ENCODE measurements at places on chromosomes 5 and 9.

- no peak for DNase-seq
Measured at GRCh38 chr5:11268891-11269290, 507.9 kb upstream of the DAP start.

DNA sequence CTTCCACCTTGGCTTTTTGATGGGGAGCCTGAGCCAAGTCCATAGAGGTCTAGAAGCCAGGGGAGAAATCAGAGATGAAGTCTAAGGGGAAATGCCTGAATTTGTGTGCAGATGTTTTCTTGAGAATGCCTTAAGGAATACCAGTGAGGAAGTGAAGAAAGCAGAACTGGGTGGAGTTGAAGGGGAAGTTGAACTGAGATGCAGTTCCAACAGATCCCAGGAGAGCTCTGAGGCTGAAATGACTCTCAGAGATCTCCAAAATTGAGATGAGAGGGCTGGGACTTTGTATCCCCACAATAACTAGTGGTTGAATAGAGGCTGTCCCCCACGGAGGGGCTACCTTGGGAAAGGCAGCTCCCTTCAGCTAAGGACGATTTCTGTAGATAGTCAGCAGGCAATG is 197.1 kb downstream of the ZNF462 start:
- no peak for DNase-seq

GRCh38 chr5:86039351-86039750 is 578.4 kb upstream of the COX7C start:
- DNase-seq: no peak

GRCh38 chr5:178590141-178590923 is at the start of gene COL23A1:
COL23A1 (minus strand) TSS chr5:178590393.
- DNase-seq: no peak

DNA sequence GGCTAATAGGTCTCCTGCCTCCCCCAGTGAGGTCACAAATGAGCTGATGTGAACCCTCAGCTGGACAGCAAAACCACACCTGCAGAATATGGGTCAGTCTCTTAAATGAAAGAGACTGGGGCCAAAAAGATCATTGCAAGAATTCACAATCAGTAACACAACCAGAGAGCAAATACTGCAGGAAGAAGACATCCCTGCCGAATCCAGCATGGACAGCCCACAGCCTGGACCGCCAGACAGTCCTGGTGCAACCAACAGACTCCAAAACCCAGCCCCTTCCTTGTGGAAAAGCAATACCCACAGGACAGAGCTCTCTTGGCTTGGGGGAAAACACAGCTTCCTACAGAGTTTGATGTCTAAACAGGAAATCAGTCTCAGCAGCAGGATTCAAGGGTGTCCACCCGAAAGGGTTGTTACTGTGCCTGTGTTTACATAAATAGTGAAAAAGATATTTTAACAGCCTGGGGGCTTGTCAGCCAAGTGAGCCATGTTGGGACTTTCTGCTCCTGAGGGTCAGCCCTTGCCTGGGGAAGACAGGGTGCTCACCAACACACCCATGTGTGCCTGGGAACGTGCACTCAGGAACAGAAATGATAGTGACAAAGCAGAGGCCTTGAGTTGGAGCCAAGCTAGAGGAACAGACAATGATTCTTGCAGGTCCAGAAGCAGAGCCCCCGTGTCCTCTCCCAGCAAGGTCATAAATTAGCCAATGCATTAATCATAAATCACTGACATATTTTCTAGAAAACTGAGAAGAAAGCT is 106.2 kb downstream of the SEMA5A start:
- no peak for DNase-seq

DNA sequence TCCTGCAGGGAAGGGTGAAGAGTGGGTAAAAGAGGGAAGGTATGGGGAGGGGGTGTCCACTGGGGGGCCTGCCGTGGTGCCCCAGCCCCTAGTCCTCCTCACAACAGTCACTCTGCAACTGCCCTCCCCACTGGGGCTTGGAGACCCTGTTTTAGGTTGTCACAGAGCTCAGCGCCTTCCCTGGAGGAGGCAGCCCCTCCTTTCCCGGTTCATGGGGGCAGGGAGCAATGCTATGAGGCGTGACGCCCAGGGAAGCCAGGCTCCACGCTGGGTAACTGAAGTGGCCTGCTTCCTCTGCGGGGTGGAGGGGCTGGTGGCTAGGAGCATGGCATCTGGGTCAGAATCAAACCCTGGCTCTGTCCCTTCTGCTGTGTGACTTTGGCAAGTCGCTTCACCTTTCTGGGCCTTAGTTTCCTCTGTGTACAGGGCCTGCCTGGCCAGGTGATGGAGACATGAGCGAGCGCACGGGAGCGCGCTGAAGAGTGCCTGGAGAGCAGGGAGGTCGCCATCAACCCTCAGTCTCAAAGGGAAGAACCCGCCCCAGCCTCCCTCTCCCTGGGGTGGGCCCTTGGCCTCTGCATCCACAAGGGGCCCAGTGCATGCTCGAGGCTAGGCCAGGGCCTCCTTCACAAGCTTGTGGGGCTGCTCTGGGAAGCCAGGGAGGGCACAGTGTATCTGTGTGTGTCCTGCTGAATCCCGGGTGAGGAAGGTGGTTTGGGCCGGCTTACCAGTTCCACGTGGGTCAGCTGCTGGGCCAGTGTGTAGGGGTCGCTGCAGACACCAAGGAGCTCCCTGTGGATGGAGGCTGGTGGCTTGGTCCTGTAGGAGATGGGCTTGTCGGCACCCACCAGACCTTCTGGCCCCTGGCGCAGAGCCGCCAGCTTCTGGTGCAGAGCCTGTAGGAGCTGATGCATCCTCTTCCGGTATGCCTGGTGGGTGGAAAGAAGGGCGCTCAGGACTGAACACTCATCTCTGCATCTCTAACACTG is 56.4 kb upstream of the RNF130 start:
- DNase-seq: no peak

- no peak for DNase-seq
Measured at GRCh38 chr5:154818471-154819116, 31.8 kb downstream of the FAXDC2 start.

DNA sequence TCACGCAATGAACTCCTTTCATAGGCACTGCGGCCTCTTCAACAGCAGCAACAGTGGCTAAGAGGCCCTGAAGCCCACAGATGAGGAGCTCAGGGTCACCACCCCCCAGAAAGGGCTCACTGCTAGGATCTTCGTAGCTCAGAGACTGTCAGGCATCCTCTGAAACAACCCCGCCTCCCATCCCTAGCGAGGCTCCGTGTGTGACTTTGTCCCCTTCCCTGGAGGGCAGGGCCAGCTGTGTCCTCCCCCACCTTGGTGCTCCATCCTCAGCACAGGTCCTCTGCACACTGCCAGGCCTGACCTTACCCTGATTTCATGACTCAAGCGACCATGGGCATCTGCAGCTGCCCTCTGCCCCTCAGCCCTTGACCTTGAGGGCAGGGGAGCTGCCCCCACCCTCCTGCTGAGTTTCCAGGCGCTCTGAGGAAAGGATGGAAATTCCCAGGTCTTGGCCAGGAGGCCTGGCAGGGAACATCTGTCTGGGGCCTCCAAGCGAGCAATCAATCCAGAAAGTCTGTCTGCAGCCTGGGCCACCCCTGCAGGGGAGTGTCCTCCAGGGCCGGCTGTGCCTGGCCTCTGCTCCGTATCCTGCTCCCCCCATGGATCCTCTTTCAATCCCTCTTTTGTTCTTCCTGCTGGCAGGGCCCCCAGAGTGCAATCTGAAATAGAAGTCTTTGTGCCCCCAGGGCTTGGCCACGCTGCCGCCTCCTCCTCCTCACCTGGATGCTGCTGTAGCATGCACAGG is 6.8 kb upstream of the IRX4 start:
- no peak for DNase-seq

DNA sequence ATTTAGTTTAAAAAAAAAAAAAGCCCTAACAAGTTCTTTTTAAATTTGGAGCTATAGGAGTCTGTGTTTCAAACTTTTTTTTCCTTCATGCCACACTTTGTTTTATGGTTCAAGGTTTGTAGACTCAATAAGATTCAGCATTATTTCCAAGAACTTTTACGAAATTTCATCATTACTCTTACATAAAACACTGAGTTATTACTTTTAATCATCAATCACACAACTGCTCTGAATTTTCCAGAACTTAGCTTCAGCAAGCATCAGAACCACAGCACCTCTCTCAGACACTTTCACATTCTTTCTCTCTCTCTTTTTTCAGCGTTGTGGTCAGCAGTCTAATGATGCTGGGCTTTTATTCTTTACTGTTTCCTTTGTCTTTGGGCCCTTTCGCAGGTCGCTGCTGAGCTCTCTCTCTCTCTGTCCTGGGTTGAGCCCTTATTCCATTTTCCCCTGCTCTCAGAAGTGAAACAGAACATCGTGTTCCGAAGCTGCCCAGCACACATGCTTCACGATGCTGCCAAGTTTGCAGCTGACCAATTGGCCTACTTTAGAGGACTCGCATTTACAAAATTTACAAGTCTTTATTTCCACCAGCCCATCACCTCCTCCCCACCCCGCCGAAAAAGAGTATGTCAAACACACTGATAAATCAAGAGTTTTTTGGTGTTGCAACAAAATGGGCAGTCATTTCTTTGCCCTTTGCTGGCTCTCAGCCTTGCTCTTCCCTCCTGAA is 44.6 kb upstream of the PIK3R1 start:
- no peak for DNase-seq

GRCh38 chr5:142984011-142984410 is 213.8 kb downstream of the ARHGAP26 start:
- no peak for DNase-seq

DNA sequence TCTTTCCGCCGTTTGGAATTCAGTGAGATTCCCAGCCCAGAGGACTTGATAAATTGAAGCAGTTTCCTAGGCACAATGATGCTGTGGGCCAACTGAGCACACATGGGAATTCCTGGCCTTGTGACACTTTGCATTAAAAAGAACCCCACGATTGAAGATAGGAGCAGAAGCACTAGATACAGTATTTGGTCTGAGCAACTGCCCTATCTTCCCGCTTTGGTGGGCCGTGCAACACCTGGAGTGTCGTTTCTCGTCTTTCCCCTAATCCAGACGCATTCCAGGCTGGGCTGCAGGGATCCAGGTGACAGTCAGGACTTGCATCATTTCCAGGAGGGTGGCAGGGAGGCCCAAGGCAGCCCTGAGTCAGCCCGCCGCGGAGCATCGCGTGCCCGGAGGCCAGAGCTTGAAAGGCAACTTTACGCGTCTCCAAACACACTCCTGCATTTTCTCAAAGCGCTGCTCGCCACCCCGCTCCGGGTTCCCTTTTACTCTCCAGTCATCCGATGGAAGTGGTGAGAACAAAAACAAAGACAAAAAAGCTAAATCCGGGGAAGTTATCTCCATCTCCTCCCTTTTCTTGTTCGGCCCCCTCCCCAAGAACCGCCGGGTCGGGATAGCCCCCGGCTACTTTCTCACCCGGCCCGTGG is 753 bp upstream of the STC2 start:
- no peak for DNase-seq

DNA sequence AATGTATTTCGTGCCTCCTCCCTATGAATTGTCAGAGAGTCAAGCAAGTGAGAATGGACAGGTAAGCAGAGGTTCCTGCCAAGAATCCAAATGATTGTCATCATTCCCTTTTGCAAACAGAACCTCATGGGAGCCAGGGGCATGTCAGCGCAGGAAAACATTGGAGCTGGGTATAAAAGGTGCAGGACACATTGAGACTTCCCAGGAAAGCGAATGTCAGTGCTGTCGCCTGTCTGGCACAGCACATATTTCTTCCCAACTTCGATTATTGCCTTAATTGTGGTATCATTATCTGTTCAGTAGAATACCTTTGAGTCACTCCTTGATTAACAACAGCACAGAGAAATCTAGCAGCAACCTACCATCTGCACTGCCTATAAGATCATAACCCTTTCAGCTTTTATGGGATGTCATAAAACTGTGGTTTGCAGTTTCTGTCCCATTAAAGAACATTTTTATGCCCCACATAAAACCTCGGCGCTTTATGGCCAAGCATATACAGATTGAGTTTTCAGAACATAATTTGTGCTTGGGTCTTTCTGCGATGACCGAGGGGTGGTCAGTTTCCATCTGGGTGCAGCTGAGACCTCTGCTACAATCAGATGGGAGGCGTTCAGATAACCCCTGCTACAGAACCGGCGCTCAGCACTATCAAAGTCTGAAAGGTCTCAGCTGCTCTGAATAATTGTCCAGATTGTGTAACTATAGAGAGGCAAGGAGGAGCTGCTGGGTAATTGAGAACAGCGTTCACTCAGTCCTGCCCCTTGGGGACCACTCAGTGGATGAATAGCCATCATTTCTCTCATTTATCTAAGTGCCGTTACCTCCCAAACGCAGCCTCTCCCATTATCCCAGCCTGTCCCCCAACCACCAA is 30.9 kb upstream of the WWC1 start:
- no peak for DNase-seq

DNA sequence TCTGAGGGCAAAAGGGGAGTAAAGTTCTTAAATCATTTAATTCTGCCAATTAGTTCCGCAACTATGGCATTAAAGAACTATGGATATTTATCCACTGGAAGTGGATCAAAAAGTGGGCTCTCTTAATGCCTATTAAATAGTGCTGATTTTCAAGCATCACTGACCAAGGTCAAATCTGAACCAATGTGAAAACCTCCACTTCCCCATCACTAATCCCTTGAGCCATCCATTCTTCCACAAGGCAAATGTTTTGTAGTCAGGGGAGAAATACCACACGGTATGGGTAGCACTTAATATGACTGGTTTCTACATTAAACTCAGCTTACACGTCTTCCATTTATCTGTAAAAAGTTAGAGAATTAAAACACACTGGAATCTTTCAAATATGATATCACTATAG is 57.6 kb downstream of the MLLT3 start:
- DNase-seq: no peak

GRCh38 chr5:171888051-171888481 is 102.4 kb downstream of the SMIM23 start:
- DNase-seq: no peak

- no peak for DNase-seq
Measured at GRCh38 chr9:672851-673250, 168.6 kb upstream of the DMRT1 start.

DNA sequence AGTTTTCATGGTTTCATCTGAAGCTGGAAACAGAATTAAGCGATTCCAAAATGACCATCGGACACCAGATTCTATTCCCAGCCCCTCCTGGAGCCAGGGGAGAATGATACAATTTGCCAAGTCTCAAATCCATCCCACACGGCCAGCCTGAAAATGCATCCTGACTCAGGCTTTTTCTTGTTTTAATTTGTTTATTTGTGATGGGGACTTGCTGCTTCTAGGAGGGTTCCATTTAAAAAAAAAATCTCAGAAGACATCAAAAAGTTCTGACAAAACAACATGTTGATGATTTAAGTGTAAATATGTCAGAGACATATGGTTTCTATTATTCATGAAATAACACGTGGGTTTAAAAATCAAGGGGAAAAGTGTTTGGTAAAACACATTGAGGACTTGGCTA is 173.2 kb downstream of the GAS1 start:
- DNase-seq: no peak

GRCh38 chr9:129072171-129072570 is 8.7 kb upstream of the DOLPP1 start:
- no peak for DNase-seq

DNA sequence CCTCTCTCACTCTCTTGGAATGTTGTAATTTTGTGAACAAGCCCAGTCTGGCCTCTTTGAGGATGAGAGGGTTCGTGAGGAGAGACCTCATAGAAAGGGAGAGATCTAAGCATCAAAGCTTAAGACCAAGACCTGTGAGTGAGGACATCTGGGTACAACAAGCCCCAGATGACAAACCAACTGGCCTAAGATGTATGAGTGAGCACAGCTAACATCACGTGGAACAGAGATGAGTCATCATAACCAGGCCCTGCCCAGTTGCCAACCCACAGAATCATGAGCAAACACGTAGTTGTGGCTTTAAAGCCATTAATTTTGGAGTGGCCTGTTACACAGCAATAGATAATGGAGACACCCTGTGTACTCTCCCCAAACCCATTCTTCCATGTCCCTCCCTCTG is 439.1 kb upstream of the KIF2A start:
- DNase-seq: no peak
